ENCODE measurements at places on chromosomes 16 and 17. TPM values are rescaled to one million over a fixed set of nuclear protein-coding genes. Genes with fewer than 3 reads are reported as not detected.

FBXO31 gene
- 99.4 TPM for total RNA-seq

NAGS gene
- not detected for total RNA-seq

STARD3 gene
- total RNA-seq: 25.5 TPM

CDRT15 gene
- total RNA-seq: not detected

ACSM2B gene
- total RNA-seq: not detected

SRR gene
- 5.7 TPM for total RNA-seq

SCARF1 gene
- 5.8 TPM for total RNA-seq

CEP131 gene
- total RNA-seq: 4.2 TPM

CSH2 gene
- not detected for total RNA-seq

NT5C3B gene
- 18.6 TPM for total RNA-seq

SLC4A1 gene
- 2.2 TPM for total RNA-seq

PLK1 gene
- 0.90 TPM for total RNA-seq

ADORA2B gene
- 0.20 TPM for total RNA-seq

SLC6A2 gene
- total RNA-seq: not detected

ACSM2A gene
- 0.24 TPM for total RNA-seq

PITPNM3 gene
- total RNA-seq: 0.65 TPM

KIFC3 gene
- 6.3 TPM for total RNA-seq

SCGB1C2 gene
- not detected for total RNA-seq

GNGT2 gene
- total RNA-seq: 0.42 TPM

SLFN14 gene
- total RNA-seq: not detected

CCL1 gene
- not detected for total RNA-seq

CALB2 gene
- not detected for total RNA-seq

ADAP2 gene
- total RNA-seq: 3.5 TPM

ABCA6 gene
- 6.8 TPM for total RNA-seq

C16orf89 gene
- total RNA-seq: 9.3 TPM

CDT1 gene
- 0.59 TPM for total RNA-seq

TBC1D24 gene
- 6.0 TPM for total RNA-seq

CCDC92B gene
- total RNA-seq: 0.23 TPM

CD300A gene
- total RNA-seq: 2.4 TPM

Data from psoas muscle (tissue), 8 donors.